GM12878 (cell line): ENCODE measurements at places on chromosomes 7 and 10.

- DNase-seq, result no peak
These were observed 575 bp downstream of the PLPP4 start for GRCh38 chr10:120457431-120458172.

- no peak for DNase-seq
These were observed 38.4 kb downstream of the CARD11 start for GRCh38 chr7:3005257-3005656.

DNA sequence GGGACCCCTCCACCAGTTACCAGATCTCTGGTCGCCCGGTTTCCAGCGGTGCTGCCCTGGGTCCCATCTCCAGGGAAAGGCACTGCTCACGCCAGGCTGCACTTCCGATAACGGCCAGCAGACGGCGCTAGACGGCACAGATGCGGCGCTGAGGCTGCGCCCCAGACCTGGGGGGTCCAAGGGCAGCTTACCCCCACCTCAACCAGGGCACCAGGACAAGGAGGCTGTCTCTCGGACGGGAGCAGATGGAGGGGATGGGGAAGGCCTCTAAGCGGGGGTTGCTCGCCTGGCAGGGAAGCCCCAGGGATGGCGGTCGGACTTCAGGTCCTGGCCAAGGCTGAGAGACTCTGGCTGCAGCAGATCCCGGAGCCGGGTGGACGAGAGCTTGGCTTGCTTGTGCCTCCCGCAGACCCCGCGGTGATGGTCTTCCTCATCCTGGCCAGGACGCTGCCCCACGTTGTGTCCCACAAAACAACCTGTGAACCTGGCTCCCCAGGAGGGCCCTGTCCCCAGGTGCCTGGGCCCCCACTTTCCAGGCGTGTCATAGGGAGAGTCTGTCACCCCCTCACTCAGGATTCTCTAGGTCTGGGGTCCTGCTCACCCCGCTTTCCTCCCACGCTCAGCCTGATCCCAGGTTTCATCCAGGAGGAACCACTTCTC, 23.9 kb upstream of the ZNF716 start:
- no peak for DNase-seq

- no peak for DNase-seq
These were observed 440.5 kb downstream of the SEMA3D start for GRCh38 chr7:84746353-84746752.

DNA sequence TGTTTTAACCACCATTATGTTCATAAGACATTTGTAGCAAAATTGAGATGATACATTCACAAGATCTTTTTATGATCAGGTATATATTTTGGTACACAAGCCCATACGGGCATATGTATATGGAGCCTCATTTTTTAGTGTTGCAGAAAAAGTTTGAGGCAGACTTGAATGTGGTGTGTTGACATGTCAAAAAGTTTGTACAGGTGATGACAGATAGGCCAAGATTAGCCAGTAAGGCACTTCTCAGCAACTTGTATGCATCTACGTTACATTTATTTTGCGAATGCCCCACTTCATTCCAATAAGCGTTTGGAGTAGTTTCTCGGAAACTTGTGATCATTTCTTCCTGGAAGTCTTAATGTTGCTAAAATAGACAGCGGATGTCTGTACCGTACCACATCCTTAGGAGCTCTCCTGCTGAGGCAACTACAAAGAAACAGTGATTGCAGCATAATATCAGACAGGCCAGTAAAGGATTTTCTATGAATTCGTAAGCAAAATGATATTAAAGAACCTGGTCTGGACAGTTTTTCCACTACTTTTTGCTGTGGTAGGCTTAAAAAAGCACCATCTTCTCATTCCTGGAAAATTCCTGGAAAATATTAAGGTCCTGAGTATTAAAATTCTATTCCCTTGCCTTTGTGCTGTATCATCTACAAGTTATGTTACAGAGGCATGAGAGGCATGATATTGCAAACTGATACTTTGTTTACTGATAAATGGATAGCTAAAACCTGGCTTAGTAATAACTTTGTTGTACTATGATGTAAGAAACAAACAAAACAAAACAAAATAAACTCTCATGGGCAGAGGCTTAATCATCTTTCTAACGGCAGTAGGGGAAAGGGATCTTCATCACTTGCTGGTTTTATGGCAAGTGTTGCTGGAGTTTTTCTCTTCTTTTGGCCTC, 153.6 kb downstream of the HDAC9 start:
- no peak for DNase-seq

DNA sequence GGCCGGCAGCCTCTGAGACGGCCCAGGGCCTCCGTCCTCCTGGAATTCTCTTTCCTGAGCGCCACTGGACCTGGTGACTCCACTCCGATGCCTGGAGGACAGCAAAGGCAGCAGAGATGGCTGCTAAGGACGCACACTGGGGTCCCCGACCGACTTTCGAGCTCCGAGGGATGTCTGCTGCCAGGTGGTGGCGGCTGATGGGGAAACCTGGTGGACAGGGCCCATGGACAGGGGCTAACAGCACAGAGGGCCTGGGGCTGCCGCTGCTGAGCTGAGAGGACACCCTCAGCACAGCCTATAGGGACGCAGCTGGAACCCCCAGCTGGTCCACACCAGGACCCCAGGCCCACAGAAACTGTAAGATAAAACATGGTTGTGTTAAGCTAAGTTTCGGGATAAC, 366.3 kb downstream of the DNAJB6 start:
- DNase-seq, result no peak

DNA sequence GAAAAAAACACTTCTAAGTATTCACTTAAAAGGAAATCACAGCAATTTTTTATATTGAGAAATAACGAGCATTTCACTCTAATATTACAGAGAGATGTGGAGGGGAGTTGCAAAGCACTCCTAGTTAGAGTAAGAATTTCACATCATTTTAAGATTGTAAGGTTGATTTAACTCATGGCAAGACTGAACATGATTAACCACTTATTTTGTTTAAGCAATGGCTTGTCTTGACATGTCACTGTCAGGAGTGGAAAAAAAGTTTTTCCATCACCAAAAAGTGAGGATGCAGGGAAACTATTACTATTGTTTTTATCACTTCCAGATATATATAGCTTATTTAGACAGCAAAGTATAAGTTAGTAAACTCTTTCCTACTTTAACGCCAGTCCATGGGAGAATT, 27.1 kb downstream of the CD36 start:
- no peak for DNase-seq

- no peak for DNase-seq
These were observed 312.6 kb downstream of the IPMK start for GRCh38 chr10:57955076-57955475.

- DNase-seq, result no peak
These were observed 20.8 kb downstream of the ACSM6 start for GRCh38 chr10:95214793-95215192.

DNA sequence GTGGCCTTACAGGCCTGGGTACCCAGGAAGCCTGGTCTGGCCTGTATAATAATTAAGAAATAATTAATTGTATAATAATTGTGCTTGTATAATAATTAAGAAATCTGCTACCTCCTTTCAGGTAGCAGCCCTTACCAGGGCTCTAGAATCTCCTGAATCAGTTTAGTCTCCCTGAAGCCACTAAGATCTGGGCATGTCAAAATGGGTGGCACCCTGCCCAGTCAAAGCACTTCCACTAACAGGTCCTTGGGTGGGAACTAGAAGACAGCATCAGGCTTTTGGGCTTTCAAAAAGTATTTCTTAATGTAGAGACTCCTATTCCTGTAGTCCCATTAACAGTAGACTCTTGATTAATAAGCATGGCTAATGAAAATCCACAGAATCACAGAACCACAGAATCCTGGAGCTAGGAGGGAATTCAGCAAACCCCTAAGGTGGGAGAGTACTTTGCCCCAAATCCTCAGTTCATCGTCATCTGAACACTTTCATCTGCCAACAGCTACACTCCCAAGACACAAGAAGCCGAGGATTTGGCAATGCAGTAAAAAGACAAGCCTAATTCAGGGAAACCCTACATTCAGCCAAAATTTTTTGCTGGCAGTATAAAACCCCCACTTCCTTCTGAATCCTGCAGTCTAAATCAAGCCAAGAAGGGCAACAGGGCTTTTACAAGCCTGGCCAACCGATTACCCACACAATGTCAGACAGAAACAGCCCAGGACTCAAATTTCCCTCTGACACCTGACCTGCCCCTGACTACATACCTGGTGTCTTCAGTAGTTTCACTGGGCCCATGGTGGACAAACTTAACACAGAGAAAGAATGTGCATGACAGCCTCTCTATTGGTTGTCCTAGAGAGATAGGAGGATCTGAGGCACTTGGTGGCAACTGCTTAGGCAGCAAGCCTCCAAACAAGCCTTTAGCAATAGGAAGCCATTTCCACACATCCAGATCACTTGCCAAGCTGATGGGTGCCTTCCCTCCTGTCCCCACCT, 5.9 kb upstream of the IL6 start:
- no peak for DNase-seq

DNA sequence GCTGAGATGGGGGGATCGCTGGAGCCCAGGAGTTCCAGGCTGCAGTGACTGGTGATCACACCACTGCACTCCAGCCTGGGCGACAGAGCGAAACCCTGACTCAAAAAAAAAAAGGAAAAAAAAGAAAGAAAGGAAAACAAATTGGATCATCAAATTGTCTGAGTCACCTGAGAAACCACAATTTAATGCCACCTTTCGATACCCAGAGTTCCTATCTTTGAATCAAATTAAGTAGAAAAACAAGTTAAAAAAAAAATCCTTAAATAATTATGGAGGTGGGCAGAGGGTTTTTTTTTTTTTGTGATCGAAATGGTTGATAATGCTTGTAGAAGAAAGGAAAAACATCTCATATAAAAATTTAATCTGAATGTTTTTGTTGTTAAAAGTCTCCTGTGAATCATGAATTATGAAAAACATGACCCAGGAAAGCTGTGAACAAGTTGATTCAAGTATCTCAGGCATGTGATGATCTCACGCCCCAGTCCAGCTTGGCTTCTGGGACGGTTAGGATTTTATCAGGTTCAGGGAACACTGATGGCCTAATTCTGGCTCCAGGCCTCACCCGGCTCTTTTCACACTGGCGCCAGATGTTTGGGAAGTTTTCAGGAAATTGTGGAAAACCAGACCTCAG, 25.3 kb upstream of the CUX1 start:
- DNase-seq, result no peak

GRCh38 chr7:66419210-66419609, 209.5 kb upstream of the KCTD7 start:
- DNase-seq, result no peak

- DNase-seq, result no peak
These were observed 27.1 kb upstream of the DNMBP start for GRCh38 chr10:100036850-100037249.

DNA sequence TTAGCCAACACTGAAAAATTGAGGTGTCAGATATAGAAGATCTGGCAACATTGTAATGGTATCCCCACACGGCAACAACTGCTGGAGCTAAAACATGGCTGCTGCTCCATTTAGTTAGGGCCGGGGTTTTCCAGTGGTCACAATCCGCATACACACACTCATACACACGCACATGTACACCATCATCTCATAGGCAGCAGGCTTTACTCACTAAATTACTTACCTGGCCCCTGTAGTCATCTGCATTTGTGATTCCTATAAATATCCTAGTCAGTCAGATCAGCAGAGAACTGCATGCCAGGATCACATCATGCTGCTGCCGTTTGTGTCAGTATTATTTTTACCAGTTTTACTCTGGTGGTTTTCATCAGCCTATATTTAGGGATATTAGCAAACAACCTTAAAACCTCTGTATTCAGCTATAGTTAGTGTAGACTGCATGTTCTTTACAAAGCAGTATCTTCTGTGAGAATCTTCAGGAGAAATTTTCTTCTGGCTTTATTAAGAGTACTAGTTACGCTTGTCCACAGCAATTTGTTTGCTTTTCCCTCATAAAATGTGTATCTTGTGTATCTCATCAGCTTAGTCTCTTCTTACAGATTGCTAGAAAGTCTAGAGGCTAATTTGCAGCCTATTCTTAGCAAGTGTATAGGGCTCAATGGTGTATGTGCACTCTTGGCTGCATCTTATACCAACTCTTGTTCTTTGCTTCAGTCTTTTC, 38.3 kb upstream of the PTPN12 start:
- no peak for DNase-seq

DNA sequence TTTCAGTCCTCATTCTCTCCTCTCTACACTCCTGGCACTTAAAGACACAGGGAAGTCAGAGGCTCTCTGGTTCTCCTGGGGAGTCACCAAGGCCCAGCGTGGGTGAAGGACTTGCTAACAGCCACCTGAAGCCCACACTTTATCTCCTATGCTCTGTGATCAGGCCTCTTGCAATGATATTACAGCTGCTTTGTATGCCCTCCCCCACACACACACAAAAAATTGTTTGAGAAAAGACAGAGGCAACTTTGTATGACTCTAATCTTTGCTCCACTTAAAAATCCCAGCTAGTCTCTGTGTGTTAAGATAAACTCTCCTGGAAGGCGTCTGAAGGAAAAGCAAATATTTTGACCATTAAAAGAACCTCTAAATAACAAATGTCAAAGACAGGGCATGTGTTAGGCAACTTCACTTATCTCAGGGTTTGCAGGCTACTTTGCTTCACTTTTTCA, 507.2 kb downstream of the TNS3 start:
- no peak for DNase-seq

GRCh38 chr10:125823663-125824251, 411 bp downstream of the BCCIP start:
- DNase-seq, result no peak

DNA sequence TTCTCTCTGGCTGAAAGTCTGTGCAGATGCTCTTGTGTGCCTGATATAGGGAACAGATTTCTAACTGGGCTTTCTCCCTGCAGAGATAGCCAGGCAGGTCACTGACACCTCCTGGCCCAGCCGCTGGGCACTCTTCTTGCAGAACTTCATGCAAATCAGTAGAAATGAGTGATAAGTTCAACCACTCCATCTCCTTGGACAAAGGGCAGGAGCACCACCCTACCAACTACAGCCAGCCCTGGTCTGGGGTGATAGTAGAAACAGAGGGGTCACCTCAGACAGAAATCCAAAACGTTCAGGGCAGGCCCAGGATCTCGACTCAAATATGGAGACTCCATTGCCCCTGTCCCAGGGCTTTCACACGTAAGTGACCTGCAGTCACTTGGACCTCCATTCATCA, 917.8 kb upstream of the ZNF722 start:
- DNase-seq, result no peak

- DNase-seq, result no peak
These were observed 897.8 kb downstream of the SORCS3 start for GRCh38 chr10:105538874-105539273.

GRCh38 chr10:116085323-116085722, 187.7 kb downstream of the GFRA1 start:
- DNase-seq, result no peak

DNA sequence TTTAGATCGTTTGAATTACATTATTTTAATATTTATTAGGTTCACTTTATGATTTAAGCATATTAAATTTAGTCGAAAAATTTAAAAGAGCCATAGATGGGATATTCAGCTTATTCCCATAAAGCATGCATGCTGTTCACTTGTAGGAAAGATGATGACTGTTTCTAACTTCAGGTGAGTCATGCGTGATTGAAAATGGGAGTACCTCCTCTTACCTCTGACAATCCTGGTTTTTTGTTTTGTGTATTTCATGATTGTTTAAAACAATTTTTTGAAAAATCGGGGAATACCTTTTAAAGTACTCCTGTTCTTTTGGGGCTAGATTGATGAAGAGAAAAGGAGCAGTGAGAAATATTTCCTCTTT, 1.4 kb downstream of the TNKS2 start:
- DNase-seq, result no peak
